Spinal cord (tissue), 10 donors: ENCODE measurements at places on chromosomes 4 and X.

DNA sequence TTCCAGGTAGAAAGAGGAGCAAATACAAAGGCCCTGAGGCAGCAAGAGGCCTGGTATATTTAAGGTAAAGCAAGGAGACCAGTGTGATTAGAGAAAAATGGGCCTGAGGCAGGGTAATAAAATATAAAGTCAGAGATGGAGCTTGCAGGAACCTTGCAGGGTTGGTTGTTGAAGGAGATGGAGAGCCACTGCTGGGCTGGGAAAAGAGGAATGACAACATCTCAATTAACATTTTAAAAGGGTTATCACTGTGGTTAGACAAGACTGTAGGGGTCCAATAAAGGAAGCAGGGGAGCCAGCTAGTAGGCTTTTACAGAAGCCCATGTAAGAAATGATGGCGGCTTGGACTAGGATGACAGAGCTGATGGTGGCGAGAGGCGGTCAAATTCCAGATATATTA, 205.5 kb upstream of the MBNL3 start:
- no peak for DNase-seq

DNA sequence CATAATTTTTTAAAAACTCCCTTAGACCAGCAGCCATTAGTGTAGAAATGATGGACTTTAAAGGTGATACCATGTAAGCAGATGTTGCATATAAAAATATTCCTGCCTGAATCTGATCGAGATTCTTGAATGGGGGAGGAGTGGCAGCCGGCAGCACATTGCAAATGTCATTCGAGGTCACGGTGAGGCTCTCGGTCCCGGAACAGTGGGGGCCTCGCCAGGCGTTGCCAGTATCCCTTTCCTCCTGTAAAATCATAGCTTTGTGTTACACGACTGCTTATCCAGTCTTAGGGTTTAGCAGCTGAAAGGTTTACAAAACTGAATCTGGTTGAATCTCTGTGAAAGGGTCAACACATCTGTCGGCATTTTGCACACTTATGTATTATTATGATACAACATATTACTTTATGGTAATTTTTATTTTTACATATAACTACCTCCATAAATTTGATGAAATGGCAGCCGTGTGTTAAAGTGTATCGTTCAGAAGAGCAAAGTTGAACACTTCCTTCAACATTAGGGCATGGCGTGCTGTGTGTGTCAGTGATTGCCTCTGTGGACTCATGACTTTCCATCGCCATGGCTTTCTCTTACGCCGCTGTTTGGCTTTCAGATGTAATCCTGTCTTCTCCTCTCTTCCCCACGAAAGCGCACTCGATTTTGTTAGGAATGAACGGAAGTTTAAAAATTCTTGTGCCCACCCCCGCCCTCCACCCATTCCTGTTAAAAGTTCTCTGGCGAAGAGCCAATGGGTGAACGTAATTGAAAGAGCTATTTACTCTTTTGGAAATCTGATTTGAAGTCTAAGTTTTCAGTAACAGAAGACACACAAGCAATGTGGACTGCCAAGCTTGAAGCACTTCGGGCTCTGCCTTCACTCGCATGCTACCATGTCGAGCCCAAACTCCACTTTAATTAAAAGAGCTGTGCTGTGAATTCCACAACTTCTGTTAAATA, 114.8 kb downstream of the STOX2 start:
- DNase-seq: no peak

DNA sequence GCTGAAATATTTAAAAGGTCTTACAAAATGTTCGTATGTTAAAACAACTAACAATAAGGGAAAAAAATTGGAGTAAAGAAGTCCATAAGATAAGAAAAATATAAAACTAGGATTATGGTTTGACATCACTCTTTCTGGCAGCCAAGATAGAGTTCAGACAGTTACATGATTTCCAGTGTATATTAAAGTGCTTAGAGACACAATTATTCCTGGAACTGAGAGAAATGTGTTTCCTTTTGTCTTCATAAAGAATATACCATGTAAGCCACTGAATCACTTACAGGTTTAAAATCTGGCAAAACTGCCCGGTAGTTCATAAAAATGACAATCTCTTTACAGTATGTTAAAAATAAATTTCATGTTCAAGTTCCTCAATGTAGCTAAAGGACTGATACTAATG, 538.7 kb upstream of the ATOH1 start:
- no peak for DNase-seq

DNA sequence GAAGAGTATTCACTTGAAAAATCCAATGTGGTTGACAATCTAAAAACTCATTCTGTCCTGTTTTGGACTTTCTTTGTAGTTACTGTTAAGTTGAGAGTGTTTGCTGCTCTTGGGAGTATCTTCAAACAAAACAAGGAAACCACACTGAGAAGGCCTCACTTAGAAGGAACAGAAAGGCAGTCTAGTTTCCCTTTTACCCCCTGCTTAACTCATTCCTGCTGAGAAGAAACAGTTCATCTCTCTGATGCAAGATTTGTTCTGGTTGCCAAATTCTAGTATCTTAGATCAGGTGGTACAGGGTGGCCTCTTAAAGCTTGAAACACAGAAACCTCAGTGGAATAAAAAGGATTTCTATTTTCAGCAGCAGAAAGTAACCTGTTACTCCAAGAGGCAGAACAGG, 41.4 kb downstream of the GUCY2F start:
- DNase-seq: no peak

DNA sequence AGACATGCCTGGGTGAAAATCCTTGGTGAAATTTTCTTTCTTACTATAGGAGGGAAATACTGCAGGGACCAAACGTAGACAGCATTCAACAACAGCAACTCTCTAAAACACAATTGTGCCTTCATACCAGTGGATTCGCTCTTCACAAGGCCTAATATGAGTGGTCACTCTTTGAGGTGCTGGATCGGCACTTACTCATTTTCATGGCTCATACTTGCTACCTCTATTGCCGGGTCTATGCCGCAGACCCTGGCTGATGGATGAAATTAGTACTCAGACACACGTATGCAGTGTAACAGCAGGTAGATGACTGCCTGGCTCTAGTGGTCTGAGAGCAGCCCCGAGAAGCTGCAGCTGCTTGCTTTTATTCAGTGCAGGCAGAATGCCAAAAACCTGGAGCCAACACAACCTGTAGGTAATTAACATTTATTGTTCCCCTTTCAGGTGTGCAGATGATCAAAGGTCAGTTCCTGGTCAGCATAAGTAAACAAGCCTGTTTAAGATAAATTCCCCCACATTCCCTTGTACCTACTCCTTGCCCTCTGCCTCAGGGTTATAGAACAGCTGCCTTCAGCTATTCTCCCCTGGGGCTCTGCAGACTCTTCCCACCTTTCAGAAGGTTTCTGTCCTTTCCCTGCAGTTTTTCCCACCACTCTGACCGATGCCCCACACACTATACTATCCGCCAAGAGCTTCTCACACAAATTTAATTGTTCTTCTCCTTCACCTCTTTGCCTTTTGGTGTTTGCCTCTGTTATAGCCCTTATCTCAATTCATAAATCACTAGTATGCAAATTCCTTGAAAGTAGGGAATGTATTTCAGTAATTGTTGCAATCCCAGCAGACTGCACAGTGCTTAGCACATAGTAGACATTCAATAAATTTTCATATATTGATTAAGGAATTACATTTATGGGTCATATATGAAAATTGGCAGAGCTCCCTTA, 210.0 kb downstream of the SPANXN3 start:
- no peak for DNase-seq

DNA sequence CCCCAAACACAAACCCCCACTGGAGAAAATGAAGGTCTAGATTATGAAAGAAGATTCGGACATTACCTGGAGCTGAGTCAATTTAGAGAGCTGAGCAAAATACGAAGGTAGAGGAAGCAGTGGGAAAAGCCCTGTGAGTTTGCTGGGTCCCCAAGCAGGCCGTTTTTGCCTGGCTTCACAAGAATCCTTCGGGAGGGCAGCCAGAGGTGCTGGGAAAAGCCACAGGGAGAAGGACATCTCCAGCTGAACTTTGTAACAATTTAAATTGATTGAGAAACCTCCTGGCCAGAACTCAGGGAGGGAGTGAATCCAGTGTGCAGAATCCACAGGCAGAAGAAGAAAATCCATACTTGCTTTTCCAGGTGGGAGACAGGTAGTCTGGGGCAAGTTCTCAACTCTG, 319.1 kb upstream of the CT83 start:
- no peak for DNase-seq
